Activated naive CD4-positive, alpha-beta T cell treated with anti-CD3 and anti-CD28 coated beads, Interleukin-2, amount 50 U/mL, for 16 hours (primary cell): ENCODE measurements at places on chromosomes 6 and 20.

- no peak for DNase-seq
Measured at GRCh38 chr6:139764498-139764986, 390.1 kb upstream of the CITED2 start.

DNA sequence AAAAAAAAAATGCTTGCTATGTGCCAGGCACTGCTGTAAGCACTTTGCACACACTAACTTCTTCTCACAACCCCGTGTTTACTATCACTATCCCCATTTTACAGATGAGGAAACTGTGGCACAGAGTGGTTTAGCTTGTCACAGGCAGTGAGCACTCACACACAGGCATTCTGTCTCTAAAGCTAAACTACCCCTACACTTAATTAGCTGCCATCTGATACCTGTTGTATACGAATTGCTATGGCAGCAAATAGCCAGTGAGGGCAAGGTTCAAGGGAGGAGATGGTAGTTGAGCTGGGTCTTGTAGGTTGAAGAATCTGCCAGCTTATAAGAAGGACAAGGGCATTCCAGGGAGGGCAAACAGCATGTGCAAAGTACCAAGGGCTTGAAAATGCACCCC lies 5.2 kb downstream of the TNNC2 start:
- DNase-seq: no peak

GRCh38 chr6:36524871-36525270 lies 22.4 kb downstream of the STK38 start:
- DNase-seq: no peak

GRCh38 chr6:27126815-27127537 lies 120.5 kb upstream of the PRSS16 start:
- DNase-seq: peak; percentile 78

GRCh38 chr6:107982486-107982885 lies 24.5 kb upstream of the SEC63 start:
- DNase-seq: no peak

DNA sequence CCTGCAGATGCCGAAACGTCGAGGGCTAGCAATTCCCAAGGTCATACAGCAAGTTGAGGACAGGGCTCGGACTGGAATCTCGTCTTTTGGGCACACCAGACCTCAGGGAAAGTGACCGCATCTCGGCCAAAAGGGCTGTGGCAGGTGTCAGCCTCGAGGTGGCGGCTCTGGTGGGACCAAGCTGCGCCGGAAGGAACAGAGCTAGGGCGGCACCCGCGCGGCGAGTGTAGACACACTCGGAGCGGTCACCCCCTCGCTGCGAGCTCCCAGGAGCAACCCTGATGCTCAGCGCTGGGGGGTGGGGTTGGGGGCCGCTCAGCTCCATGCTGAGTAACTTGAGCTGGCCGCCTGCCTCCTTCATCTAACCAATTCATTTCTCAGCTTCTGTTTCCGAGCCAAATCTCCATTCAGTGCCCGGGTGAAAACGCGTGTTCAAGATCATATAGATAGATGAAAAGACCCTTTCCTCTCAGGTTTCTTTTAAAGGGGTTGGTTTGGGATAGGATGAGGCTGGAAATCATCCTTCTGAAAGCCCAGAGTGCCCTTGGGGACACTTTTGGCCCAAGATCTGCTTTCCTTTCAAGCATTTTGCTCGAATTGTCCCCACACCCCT lies 2.2 kb upstream of the TUBB2B start:
- DNase-seq: peak; percentile 30

GRCh38 chr6:114344246-114344970 lies 1.6 kb upstream of the HS3ST5 start:
- DNase-seq: no peak

DNA sequence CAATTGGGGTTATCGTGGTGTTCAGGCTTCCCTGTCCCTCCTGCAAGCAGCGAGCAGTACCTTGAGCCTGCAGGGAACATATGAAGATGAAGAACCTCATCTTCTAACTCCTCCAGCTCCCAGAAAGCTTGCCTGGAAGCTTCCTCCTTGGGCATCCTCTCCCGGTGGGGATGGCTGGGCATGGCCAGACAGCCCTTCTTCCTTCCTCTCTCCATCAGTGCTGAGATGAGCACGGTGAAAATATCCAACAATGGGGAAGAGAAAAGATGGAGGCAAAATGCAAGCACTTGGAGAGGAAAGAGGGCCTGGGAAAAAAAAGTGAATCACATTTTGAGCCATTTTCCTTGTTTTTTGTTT lies 107.7 kb upstream of the FOXA2 start:
- no peak for DNase-seq

GRCh38 chr6:71446470-71446869 lies 157.9 kb downstream of the OGFRL1 start:
- no peak for DNase-seq

GRCh38 chr6:90538278-90539046 lies 48.4 kb downstream of the MAP3K7 start:
- DNase-seq: no peak

DNA sequence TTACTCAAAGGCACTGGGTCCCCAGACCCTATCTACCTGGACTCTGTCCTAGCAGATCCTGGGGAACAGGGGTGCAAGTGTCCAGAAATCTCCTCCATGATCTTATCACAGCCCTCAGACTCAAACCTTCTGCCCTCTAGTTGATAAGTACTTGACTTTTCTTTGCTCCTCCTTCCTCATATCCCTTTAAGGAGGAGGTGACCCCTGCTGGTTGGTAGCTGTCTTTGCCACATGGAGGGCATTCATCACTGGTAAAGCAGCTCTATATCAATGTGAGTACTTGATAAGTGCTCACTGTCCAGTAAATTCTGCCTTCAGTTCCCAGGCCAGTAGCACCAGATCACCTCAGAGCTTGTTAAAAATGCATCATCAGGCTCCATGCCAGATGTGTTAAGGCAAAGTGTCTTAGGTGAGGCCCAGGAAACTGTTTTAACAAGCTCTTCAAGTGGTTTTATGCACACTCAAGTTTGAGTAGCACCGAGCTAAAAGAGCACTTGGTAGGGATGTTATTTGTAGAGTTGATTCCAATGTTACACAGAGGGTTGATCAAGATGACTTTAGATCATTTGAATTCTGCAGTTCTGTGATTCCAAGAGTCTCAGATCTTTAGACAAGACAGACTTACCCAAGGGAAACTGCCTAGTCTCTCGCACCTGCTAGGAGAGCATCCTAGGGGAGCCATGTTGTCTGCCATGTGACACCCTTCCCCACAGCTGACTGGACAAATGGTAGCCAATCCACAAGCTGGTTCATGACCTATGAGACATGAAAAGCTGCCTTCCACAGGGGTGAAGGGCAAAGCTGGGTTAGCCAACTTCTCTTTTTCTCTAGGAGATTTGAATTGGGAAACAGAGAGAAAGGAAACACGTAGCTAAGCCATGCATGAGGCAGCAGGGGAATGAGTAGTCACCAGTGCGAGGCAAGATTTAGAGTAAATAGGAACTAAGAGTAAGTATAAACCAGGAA lies 18.6 kb downstream of the TREML2 start:
- DNase-seq: peak; percentile 41

GRCh38 chr20:24364482-24364881 lies 104.9 kb upstream of the SYNDIG1 start:
- DNase-seq: no peak

DNA sequence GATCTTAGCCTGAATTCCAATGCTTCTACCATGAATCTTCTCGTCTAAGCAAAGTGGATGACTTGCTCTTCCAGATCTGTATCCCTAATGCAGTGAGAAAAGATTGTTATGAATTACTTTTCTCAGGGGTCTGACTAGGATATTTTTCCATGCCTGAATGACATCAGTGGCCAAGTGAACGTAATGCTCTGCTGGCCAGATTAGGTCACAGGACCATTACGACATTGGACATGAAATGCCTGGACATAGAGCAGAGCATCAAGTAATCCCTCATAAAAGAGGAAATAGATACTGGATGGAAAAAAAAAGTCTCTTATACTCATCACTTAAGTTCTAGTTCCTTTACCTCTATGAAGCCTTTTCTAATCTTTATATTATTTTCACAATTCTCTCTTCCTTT lies 12.1 kb upstream of the THEMIS start:
- no peak for DNase-seq

DNA sequence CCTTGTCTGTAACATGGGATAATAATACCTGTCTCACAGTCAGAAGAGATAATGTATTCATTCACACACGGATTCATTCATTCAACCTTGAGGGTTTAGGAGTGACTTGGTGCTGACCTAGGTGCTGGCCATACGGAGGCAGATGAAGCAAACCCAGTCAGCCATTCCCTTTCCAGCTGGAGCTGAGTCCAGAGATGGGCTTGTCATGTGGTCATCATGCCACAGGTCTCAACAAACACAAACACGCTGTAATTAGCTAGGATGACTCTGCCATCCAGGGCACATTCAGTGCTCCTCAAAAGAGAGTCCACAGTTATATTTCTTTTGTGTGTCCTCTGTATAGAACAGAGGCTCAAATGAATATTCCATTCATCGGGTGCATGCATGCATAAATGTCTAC lies 19.5 kb upstream of the PRELID3B start:
- no peak for DNase-seq
